ENCODE measurements at places on chromosomes 3 and 15.

- H3K36me3 ChIP-seq, result no peaks in the 10 kb centered on the region
- no peaks in the 10 kb centered on the region for H3K4me1 ChIP-seq
- peaks cover 6% of the 10 kb centered on the region for H3K27me3 ChIP-seq
- H3K27ac ChIP-seq, result no peak overlapping the region
- no peak overlapping the region for H3K4me3 ChIP-seq
Measured at GRCh38 chr15:88810446-88810845, 7.2 kb downstream of the ACAN start.

DNA sequence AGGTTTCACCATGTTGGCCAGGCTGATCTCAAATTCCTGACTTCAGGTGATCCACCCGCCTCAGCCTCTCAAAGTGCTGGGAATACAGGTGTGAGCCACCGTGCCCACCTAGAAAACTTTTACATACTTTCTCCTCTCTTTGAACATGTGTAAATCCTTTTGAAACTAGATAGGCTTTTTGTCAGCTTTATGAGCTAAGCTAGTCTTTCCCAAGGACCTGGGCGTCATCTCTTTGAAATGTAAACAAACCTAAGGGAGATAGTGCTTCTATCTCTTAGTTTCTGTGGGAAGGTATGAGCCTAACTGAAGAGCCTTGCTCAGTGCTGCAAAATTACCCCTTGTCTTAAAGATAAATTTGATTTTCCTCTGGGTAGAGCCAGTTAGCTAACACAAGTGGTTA is 4.8 kb downstream of the CX3CR1 start:
- H3K36me3 ChIP-seq, result no peaks in the 10 kb centered on the region
- no peaks in the 10 kb centered on the region for H3K27me3 ChIP-seq
- H3K4me3 ChIP-seq, result no peak overlapping the region
- H3K27ac ChIP-seq, result no peak overlapping the region

DNA sequence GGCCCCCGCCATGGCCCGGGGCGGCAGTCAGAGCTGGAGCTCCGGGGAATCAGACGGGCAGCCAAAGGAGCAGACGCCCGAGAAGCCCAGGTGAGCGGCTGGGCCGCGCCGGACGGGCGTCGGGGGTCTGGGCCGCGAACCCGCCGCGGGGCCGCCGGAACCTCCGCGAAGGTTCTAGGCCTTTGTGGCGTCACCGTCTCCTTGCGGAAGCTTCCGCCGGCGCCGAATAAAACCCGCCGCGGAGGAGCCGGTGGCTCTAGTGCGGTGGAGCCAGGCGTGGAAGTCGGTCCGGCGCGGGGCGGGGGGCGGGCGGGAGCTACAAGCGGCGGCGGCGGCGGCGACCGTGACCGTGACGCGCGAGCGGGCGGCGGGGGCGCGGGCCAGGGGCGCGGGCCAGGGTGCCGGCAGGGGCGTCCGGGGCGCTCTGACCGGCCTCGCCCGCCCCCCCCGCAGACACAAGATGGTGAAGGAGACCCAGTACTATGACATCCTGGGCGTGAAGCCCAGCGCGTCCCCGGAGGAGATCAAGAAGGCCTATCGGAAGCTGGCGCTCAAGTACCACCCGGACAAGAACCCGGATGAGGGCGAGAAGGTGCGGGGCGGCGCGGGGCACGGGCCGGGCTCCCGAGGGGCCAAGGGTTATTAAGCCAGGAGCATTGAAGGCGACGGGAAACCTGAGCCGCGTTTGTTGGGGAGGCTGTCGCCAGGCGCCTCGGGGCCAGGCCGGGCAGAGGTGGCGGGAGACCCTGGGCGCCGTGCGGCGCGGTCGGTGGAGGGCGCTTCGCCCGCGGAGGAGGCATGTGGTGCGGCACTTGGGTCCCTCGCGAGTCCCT is at the start of gene DNAJA4:
TSS of gene DNAJA4 (plus strand) at position 259 of the 833 bp plus-strand sequence. CDS start at position 461, 202 bp downstream.
- H3K27ac ChIP-seq, result peak within 1 kb of the TSS; percentile 73
- DNase-seq, result peak; percentile 62
- no peak within 1 kb of the TSS for H3K4me3 ChIP-seq
- H3K27me3 ChIP-seq, result no peaks in the 10 kb centered on the region
- no peaks in the 10 kb centered on the region for H3K36me3 ChIP-seq

DNA sequence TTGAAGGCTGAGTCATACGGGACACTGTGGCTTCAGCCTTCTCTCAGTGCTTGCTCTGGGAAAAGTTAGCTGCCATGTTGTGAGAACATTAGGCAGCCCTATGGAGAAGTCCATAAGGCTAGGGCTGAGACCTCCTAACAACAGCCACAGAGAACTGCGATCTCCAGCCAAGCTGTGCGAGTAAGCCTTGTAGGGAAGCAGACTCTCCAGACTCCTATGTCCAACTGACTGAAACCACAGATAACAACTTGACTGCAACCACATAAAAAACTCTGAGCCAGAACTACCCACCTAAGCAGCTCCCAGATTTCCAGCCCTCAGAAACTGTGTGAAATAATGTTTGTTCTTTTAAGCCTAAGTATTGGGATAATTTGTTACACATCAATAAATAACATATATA is 40.7 kb downstream of the DENND6A start:
- peaks cover 15% of the 10 kb centered on the region for H3K36me3 ChIP-seq
- peaks cover 4% of the 10 kb centered on the region for H3K4me1 ChIP-seq
- no peaks in the 10 kb centered on the region for H3K27me3 ChIP-seq
- H3K4me3 ChIP-seq, result no peak overlapping the region

GRCh38 chr3:17359911-17360310 is 382.5 kb downstream of the TBC1D5 start:
- no peak overlapping the region for H3K27ac ChIP-seq
- no peaks in the 10 kb centered on the region for H3K36me3 ChIP-seq
- H3K27me3 ChIP-seq, result no peaks in the 10 kb centered on the region
- no peak overlapping the region for H3K4me3 ChIP-seq

GRCh38 chr3:138960417-138960852 is 13.4 kb downstream of the FOXL2NB start:
- H3K4me1 ChIP-seq, result no peaks in the 10 kb centered on the region
- no peak overlapping the region for H3K4me3 ChIP-seq
- no peaks in the 10 kb centered on the region for H3K36me3 ChIP-seq
- no peak overlapping the region for H3K27ac ChIP-seq
- no peak for DNase-seq

DNA sequence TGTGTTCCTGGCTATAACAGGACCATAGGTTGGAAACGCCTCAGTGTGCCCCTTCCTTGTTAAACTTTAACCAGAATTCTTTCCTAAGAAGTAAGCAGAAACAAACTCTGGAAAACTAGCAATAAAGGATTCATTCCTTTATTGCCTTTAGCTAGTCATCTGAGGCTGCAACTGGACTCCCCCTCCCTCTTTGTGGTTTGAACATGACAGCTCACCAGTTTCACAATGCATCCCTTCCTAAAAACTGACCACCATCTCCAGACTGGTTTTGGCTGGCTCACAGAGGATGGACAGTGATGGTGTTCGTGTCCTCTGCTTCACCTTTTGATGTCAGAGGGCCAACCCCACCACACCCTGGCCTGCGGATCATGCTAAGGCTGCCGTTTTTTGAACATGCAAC is 27.9 kb upstream of the TGFBR2 start:
- no peaks in the 10 kb centered on the region for H3K36me3 ChIP-seq
- no peak overlapping the region for H3K27ac ChIP-seq
- H3K27me3 ChIP-seq, result no peaks in the 10 kb centered on the region
- no peak overlapping the region for H3K4me3 ChIP-seq
